ENCODE measurements at places on chromosomes 6 and 20.

DNA sequence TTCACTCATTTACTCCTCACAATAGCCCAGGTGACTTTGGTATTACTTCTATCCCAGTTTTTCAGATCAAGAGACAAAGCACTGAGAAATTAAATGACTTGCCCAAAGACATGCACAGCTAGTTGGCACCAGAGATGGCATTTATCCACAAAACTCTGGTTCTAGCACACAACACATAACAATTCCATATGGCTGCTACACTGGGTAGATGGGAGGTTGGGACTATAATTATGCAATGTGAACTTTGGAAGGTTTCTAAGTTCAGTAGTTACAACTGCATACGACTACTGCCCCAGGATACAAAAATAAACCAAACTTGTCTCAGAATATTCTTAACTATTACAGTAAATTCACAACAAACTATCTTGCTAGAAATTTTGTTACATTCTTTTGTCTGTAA lies 54.2 kb upstream of the MLIP start:
- DNase-seq, result no peak

DNA sequence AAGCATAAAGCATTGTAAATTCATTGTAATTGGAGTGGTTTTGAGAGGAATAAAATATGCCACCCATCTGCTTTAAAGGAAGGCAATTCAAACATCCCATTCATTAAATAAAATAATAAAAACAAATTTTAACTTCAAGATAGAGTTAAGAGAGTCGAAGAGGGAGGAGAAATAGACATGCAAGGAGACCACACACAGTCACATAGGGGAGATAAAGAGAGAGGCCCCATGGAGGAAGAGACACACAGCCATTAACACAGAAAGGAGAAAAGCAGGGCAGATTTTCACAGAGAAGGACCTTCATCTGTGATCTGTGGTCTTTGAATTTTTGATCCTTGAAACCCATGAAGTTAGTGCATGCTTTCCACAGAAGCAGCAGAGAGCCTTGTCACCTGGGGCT lies 214.3 kb upstream of the TCF21 start:
- DNase-seq, result no peak

DNA sequence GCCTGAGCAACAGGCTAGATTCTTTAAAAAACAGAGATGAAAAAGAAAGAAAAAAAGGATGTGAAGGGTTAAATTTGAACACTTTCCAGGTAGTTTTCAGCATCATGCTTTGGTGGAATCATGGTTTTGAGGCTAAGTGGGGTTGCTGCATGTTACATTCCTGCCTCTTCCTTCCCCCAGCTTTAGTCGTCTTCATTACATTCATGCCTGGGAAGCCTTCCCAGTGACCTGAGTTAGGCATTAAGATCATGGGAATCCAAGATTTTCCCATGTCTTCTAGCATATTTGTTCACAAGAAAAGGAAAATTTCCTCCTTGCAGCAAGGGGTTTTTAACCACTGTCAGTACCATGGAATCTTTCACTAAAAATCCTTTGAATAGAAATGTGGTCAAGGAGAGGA lies 12.0 kb downstream of the TPX2 start:
- DNase-seq, result no peak

GRCh38 chr20:37518606-37519507 lies 2.2 kb upstream of the NNAT start:
- DNase-seq, result no peak

DNA sequence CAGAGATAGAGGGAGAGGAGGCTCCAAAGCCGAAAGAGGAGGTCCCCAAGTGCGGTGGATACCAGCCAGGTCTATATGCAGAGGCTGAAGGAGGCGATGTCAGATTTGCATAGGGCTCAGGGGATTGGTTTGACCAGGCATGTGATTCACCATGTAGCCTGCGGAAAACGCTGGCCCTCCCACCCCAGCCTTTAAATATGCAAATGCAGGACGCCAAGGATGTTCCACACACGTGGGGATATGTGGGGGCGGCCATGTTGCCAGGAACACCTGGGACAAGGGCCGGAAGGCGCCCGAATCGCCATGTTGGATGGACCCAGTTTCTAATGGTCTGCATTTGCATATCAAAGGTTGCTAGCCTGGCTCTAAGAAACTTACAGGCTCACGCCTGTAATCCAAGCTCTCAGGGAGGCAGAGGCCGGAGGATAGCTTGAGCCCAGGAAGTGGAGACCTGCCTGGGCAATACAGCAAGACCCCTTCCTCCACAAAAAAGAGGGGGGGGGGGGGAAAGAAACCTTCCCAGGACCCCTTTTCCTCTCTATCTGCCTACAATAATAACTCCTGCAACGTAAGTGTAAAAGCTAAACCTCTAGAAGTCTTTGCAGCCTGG lies 110.5 kb downstream of the TULP4 start:
- DNase-seq, result no peak

DNA sequence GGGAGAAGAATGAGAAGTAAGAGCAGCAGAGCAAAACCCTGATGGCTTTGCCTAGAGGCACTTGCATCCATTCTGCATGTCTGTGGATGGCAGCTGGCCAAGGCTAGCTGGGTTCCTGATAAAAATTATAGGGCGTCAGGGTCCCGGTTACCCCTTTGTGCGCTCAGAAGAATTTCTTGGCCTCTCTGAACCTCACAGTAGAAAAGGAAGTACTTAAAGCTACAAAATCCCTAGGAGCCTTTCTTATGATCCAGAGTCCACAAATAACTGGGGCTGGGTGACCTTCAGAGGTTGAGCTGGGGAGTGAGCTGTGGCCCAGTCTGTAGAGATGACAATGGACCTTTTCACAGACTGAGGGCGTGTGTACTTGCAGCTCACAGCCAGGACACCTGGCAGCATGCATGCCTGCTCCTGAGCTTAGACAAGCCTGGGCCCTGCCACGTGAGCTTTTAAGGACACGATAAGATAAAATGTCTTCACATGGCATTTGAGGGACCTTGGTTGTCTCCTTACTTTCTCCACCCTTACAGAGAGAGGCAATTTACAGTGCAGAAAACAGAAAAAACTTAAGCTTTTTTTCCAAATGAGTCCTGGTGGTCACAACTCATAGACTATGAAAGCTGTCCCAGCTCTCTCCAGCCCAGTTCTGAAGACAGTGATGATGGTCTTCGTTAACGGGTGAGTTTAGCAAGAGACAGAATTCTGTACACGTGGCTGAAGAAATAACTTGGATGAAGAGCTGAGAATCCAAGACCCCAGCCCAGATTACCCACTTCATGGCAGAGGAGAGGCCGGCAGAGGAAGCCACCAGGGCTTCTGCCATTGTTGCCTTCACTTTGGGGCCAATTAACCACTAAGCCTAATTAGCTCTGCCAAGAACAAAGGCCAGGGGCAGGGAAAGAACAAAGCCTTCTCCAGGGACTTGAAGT lies 50.3 kb downstream of the FOXA2 start:
- DNase-seq, result no peak

DNA sequence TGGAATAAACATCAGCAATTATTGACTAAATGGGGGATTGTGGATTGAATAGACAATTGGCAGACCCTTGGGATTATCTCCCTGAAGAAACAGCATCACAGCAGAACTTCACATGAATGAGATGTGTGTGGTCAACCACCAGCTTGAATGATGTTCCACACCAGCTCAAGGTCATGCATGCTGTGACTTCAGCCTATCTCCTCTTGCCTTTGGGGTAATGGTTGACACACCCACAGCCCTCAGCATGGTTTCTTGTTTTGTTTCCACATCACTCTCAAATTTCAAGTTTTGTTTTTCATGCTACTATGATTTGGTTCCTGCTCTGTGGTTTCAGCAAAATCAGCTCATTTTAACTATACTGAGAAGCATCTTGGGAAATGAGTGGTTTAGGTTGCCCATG lies 94.3 kb downstream of the PAK5 start:
- DNase-seq, result no peak

- no peak for DNase-seq
These were observed 202.5 kb upstream of the MAN1A1 start for GRCh38 chr6:119552021-119552420.

DNA sequence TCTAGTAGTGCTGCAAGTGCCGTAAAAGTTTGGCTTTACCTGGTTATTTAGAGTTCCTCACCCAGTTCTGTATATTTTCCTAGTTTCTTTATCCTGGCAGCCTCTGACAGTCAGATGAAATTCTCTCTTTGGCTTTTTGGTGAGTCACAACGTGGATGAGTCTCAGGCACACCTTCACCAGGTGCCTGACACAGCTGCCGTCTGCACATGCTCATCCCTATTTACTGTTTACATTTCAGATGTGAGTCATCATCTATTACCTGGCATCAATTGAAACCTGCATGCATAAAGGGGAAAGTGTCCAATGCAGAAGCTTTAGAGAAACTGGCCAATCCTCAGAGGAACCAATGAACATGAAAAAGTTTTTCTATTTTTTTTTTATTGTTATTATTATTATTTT lies 33.3 kb upstream of the ADGRF4 start:
- DNase-seq, result no peak

DNA sequence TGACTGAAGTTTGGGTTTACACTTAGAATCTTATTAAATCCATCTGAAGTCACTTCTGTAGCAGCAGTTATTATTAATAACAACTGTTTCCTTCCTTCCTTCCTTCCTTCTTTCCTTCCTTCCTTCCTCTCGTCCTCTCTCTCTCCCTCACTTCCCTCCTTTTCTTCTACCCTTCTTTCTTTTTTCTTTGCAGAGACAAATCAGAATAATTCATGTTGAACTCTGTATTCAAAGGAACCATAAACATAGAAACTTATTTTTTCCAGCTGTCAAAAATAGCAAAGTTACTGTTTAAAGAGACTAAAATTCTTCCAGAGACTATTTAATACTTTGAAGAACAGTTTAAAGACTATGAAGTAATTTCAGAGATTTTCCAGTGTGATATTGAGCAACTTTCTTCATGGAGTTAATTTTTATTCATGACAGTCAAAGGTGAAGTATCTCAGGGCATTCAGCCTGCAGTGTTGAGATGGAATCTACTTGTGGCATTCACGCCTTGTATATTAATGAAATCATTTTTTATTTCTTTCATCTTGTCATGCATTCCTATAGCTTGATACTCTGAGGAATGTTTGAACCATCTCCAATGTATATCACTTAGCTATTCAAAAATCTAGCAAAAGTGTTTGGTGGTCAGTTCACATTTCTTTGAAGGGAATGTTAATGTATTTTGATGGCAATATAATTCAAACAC lies 109.7 kb downstream of the BCAS1 start:
- no peak for DNase-seq

DNA sequence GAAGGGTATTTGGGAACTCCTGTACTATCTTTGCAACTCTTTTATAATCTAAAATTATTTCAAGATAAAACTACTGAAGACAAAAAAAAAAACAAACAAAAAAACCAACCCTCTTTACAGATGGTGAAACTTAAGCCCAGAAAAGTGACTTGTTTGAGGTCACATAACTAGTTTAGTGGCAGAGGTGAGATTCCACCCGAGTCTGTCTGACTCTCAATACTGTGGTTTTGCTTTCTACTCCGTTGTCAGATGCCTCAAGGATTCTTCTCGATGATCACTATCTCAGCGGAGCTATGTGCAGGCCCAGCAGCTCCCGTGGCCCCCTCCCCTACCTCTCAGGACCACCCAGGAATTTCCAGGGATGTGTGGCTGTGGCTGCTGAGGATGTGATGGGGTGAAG lies 36.1 kb upstream of the KCNB1 start:
- no peak for DNase-seq

- DNase-seq, result peak; percentile 20
These were observed 89.6 kb upstream of the NHSL1 start for GRCh38 chr6:138588805-138589434.

DNA sequence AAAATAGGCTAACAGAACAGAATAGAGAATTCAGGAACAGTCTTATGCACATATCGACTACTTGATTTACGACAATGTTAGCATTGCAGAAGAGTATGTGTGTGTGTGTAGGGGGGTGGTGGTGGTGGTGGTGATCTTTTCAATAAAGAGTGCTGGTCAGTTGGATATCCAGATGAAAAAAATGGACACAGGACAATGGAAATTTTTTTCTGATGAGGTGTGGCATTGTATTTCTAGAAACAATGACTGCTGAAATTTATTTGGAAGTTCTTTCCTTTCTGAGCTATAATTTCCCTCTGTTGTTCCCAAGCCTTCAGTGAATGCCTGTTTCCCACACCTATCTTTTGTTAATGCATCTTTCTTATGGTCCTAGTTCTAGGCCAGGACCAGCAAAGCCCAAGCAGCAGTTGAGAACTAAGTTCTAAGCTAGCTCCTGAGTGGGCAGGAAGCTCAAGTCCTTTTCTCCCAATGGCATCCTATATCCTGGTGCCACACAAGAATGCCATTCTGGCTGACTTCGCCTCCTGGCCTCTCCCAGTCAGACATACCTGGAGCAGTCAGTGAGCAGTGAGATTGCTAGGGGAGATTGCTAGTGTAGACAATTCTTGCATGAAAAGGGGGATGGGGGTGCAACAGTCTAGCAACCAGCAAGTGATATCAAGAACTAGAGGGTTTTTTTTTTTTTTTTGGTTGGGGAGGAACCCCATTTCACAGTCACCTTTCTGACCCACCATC lies 1.2 kb upstream of the TOX2 start:
- no peak for DNase-seq

- no peak for DNase-seq
These were observed 931 bp downstream of the UFL1 start for GRCh38 chr6:96522465-96523009.

DNA sequence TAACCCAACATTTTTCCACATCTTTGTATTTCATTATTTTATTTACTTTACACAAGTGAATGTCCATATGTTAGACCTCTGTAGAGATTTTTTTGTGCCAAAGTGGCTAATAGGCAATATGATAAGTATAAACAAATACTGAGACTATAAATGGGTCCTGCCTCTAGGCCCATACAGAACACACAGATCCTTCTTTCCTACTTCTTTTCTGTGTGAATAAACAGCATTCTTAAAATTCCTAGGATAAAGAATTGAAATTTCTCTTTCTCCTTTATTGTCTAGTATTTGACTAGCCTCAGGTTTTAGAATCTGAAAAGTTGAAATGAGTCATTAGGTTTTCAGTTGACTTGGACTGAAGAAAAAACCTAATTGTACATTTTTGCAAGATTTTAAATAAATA lies 46.3 kb upstream of the HS3ST5 start:
- no peak for DNase-seq

GRCh38 chr20:47993035-47993755 lies 207.9 kb upstream of the SULF2 start:
- DNase-seq, result no peak

DNA sequence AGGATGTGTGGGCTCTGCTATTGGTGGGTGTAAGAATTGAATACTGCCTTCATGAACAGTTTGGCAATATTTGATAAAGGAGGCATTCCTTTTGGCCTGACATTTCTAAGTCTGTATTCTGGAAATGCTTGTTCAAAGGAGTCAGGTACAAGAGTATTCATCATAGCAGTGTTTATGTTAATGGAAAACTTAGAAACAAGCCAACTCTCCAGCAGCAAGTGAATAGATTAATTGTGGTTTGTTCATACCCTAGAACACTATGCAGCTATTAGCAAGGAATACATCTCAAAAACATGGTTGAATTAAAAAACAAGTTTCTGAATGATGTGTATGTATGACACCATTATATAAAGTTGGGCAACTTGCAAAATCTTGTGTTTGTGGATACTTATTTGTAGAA lies 195.8 kb downstream of the ZFAND3 start:
- DNase-seq, result no peak

GRCh38 chr20:38337561-38338140 lies 8.6 kb upstream of the LBP start:
- no peak for DNase-seq

Data from activated naive CD8-positive, alpha-beta T cell treated with anti-CD3 and anti-CD28 coated beads, Interleukin-2, amount 50 U/mL, for 16 hours (primary cell).